ENCODE measurements at places on chromosomes 13 and 19.

- DNase-seq, result no peak
Observed at GRCh38 chr13:31421756-31422155, 222.0 kb downstream of the B3GLCT start.

DNA sequence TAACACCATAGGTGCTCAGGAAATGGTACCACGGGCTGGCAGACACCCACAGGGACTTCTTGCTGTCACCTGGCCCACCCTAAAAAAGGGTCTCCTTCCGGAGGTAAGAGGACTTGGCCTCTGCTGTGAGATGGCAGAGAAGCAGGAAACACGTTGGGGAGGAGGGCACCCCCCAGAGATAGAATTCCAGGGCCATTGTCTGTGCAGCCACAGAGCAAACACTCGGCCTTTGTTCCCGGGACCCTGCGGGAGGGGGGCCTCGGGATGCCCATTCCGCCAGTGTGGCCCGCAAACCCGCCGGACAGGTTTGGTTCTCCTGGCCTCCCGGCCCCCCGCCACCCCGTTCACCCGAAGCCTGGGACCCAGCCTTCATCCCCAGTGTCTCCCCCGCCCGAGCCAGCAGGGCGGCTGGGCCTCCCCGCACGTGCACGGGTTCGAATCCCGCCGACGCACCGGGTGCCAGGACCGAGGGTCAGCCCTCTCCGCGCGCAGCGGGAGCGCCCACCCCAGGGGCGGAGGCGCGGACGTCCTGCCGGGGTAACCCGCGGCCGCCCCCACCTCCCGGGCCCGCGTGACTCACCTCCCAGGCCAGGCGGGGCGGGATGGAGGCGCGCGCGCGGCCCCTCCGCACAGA lies 714 bp downstream of the PLPP2 start:
- DNase-seq, result no peak

DNA sequence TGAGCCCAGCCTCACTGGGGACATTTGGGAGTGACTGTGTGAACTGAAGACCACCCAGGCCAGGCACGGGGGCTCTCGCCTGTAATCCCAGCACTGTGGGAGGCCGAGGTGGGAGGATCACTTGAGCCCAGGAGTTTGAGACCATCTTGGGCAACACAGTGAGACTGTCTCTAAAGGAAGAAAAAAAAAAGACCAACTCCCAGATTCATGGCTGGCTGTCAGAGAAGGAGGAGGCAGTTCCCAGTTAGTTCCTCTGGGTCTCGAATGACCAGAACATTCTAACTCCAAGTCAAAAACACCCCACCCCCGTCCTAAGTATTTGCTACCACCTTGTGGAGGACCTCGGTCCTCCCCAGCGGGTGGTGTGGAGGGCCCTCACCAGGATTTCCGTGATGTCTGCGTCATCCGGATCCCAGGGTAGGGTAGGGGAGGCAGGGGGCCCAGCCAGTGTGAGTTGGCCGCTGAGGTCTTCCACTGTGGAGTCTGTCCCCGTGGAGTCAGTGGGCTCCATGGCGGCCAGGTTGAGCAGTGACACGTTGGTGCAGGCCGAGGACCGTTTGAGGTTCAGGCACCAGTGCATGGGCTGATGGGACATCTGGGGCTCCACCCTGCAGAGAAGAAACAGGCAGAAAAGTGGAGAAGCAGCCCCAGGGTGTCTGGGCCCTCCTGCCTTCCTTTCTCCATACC lies 1.3 kb downstream of the TSKS start:
- no peak for DNase-seq

DNA sequence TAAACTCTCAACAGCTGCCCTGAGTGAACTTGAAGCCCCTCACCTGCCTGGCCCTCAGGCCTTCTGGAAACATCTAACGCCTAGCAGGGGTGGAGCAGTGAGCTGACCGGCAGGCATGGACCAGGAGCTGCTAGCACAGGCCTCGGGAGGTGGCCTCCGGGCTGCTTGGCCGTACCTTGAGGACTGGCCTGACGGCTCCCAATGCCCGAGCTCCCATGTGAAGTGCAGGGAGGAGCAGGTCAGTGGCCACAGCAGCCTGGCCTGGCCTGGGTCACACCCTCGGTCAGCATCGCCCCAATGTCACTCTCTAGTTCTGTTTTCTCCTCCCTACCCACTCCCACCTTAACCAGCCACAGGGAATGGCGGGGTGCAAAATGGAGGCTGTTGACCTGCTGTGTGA lies 19.0 kb downstream of the TSHZ3 start:
- DNase-seq, result no peak

DNA sequence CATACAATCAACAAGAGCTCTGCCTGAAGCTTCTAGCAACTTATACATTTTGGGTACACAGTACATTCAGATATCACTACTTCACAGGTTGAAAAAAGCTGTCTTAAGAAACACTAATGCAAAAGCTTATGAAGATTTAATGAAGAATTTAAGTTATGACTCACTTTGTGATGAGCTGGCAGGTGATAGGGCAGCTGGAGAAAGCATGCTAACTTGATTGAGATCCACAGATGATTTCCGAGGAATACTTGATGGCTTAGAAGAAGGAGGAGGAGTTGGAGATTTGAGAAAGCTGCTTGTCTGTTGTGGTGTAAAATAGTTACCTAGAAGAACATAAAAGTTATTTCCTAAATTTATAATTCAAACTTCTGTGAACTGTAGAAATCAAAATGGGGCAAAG lies 23.3 kb downstream of the EXOSC8 start:
- no peak for DNase-seq

- no peak for DNase-seq
Observed at GRCh38 chr13:50357586-50358118, 342.4 kb downstream of the KCNRG start.
